ENCODE measurements at places on chromosomes 4 and X.

- no peak for DNase-seq
These were observed 325.3 kb upstream of the RASGEF1B start for GRCh38 chr4:81796790-81797528.

DNA sequence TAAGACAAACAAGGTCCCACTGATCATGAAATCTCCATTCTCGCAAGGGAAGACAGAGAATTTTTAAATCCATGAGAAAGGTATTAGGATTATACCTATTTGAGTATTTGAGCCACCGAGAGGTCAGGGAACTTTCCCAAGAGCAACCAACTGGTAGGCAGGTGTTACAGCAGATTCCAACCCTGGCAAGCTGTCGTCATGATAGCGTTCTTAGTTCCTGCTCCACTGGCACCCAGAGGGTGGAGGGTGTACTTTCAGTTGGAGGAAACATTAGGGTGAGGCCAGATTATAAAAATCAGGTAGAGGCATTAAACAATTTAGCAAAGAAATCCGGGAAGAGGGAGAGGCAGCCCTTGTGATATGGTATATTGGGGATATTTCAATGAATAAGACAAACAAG is 23.3 kb downstream of the COQ2 start:
- no peak for DNase-seq

- no peak for DNase-seq
These were observed 63.8 kb upstream of the ANXA10 start for GRCh38 chr4:168028568-168028967.

GRCh38 chr4:173191623-173192041 is 23.0 kb downstream of the GALNT7 start:
- no peak for DNase-seq
